ENCODE measurements at places on chromosomes 2 and 18.

GRCh38 chr2:24375349-24376087, 15.2 kb upstream of the ITSN2 start:
- no peak for DNase-seq

- no peak for DNase-seq
Measured at GRCh38 chr2:44205169-44205568, 36.5 kb downstream of the PPM1B start.

DNA sequence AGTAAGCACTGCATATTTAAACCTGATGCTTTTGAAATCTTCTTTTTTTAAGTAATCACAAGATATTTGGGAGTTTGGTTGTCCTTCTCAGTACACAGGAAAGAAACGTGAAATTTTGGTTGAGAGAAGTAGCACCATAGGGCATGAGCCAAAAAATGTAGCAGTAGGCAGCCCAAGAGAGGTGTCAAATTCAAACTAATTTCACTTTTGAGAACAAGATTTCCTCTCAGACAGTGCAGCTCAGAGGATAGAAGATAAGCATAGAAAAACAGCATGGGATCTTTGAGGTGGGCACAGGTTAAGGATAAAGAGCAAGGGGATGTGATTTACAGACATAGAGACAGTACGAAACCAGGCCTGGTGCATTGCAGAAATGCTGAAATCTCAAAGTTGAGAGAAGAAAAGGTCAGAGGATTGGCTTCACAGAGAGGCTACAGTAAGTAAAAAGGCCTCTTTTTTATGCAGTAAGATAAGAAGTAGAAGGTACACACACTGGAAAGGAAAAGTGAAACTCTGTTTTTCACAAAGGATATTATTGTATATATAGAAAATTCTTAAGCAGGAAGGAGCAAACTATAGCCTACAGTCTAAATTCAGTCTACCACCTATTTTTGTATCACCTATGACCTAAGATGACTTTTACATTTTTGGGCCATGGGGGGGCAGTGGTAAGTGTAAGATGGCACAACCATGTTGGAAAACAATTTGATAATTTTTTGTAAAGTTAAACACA, 89.8 kb downstream of the PKP4 start:
- DNase-seq: no peak

DNA sequence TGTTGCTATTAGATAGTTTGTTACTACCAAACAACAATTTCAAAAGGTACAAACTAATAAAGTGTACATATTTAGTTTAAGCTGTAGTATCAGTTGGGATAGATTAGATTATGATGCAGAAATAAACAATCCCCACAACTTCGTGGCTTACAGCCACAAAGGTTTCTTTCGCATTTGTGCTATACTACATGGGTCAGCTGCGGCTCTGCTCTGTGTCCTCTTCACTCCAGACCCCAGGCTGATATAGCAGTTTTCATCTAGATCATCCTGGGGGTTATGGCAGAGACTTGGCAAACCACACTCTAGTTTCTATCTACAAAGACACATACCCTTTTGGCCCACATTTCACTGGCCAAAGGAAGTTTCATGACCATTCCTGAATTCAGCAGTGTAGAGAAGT, 108.0 kb upstream of the SP5 start:
- no peak for DNase-seq

GRCh38 chr18:44798433-44799048, 117.9 kb downstream of the SETBP1 start:
- DNase-seq: no peak

DNA sequence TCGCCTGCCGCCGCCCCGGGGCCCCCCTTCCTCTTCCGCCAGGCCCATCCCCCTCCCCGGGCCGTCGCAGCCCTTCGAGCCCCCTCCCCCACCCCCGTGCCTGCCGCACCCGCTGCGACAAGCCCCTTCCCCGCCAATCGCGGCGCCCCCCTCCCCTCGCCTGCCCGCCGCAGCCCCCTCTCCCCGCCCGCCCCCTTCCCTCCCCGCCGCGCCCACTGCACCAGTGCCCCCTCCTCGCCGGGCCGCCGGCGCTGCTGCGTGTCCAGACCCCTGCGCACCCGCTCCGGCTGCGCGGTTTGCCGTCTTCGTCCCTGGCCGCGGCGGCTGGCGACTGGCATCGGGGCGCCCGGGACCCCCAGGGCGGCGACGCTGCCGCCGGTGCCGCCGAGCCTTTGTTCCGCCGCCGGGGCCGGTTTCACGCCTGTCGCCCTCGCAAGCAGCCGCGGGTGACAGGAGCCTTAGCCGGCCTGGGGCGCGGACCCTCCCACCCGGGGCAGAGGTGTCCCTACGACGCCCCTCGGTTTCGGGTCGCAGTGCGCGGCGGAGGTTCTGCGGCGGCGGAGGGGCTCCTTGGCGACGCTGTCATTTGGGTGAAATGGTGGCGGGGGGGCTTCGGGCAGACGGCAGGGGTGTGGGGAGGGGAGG, 18.1 kb downstream of the GPC1 start:
- DNase-seq: no peak

DNA sequence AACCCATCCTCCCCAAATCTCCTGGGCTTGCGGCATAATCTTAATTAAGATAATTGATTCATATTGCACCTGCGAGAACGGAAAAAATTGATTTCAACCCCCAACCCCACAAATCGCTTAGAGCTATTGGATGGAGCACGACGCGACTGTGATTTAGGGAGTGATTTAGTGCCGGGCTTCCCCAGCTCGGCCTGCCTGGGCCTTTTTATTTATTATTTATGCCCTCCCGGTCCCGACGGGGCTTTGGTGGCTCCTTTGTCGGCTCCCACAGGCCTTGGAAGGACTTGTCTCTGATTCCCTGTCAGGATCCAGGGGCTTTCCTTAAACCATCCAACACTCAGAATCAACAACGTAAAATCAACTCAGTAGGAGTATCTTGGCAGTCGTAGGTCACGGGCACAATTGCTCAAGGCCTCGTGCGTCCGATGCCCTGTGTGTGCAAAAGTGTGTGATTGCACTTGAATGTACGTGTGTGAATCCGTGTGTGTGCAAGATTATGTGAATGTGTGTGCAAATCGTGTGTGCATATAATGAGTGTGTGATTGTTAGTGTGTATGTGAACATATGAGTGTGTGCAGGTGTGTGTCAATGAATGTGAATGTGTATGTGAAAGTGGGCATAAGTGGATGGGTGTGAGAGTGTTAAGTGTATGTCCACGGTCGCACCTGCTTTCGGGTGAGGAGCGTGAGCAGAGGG, 4.3 kb upstream of the NEUROD1 start:
- no peak for DNase-seq

DNA sequence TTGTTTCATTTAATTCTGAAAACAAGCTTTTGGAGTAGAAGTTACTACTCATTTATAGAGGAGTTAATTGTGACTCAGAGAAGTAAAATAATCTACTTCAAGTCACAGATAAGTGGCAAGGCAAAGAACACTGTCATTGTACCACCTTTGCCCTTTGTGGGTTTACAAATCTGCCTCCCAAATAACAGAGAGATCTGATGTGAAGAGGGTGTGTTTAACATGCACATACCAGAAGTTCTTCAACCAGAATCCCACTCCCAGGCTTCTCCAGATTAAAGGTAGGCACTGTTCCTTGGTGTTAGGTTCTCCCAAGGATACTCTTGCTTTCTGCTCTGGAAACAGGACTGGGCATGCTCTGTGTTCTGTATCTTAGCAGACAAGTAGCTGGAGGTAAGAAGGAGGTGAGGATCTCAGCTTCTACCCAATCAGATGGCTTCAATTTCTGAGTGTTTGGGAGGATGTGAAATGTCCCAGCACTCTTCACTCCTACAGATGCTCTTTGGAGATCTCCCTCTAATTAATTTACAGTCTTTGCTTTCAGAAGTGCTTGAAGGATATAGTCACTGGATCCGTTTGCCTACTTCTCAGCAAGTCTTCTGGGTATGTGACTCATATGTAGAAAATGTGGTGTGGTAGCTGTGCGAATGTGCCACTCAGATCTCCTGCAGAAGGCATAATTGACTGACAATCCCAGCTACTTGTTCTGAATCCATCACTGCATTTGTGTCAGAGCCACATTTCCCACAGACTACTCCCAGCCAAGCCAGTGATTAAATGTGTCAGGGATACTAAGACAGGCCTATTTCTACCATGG, 111.1 kb downstream of the KLHL14 start:
- peak; percentile 36 for DNase-seq

DNA sequence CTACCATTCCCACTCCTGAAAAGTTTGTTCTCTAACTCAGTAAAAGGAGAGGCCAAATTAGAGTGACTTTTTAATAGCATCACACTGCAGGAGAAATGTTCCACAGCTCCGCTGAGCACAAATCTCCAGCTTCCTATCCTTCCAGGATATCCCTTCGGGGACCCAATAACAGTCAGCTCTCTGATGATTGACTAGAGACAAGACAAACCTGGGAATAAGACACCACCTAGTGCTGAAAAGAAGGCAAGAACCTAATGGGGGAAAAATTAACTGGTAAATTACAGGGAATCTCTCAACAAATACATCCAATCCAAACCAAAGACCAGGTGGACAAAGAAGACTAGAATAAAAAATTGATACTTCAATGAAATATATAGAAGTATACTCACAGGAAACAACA, 977.1 kb upstream of the SOX11 start:
- DNase-seq: no peak

GRCh38 chr2:88698498-88699233, 7.2 kb downstream of the RPIA start:
- DNase-seq: no peak

- no peak for DNase-seq
Measured at GRCh38 chr2:197759013-197759412, 26.1 kb downstream of the BOLL start.

- no peak for DNase-seq
Measured at GRCh38 chr2:184199274-184199673, 399.1 kb upstream of the ZNF804A start.

- DNase-seq: peak; percentile 49
Measured at GRCh38 chr2:143936848-143937722, 582.8 kb downstream of the ZEB2 start.

GRCh38 chr2:24721470-24721869, 71.7 kb downstream of the PTRHD1 start:
- DNase-seq: peak; percentile 68

Measured in fibroblast of skin of right biceps (primary cell).